ENCODE measurements at places on chromosomes 7 and 10.

DNA sequence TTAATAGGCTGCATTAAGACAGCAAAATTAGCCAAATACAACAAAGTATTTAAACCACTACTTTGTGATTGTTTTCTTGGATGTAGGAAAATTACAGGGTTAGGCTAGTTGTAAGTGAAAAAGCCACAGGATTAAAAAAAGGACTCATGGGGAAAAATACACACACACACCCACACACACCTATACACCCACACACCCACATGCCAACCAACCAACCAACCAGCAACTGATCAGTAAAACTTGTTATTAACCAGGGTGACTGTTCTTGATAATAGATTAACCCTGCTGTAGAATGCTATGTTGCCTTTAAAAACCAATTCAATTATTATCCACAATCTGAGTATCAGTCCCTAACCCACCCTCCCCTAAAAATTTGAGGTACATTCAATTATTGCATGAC is 49.0 kb downstream of the MTPN start:
- DNase-seq = no peak

- DNase-seq = no peak
Observed at GRCh38 chr10:93081834-93082233, 8.1 kb downstream of the CYP26A1 start.

GRCh38 chr10:95475827-95476468 is 85.2 kb downstream of the SORBS1 start:
- no peak for DNase-seq

- DNase-seq = no peak
Observed at GRCh38 chr10:13143766-13144165, 17.6 kb upstream of the MCM10 start.

GRCh38 chr10:67606572-67606971 is 89.4 kb downstream of the CTNNA3 start:
- no peak for DNase-seq

DNA sequence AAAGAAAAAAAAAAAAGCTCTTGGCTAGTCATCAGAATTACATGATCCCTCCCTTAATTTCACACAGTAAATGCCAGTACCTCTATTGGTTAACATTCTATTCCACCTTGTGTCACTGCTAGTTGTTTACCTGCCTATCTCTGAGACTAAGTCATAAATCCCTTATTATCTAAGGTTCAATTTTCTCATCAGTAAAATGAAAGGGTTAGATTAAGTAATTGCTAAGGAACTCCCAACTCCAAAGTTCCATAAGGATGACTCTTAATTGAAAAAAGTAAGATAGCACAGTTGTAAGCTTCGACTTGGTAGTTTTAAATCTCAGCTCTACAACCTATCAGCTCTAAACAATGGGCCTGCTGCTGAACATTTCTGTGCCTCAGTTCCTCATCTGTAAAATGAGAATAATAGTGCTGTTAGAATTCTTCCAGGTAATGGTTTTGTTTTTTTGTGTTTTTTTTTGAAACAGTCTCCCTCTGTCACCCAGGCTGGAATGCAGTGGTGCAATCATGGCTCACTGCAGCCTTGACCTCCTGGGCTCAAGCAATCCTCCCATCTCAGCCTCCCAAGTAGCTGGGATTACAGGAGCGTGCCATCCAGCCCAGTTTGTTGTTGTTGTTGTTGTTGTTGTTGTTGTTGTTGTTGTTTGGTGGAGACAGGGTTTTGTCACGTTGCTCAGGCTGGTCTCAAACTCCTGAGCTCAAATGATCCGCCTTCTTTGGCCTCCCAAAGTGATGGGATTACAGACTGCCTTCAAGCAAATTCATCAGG is 35.6 kb downstream of the SRPK2 start:
- no peak for DNase-seq

DNA sequence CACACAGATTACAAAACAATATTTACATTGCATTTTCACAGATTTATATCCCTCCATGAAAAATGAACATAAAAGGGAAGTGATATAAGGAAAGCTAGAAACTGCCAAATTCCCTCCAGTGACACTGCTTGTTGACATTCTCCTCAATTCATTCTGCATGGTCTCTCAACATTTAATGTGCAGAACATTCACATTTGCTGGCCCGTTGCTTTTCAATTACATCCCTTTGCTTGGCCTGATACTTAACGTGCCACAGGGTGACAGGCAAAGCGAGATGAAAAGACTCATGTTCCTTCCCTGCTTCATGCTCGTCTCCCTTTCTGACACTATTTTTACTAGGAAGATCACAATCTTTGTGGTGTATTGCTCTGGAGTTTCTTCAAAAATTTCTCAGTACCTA is 1019.7 kb upstream of the LRRN3 start:
- no peak for DNase-seq

Data from stimulated activated CD8-positive, alpha-beta memory T cell treated with anti-CD3 and anti-CD28 coated beads, Interleukin-7, amount 100 ng/mL, for 1 hour (primary cell).